ENCODE measurements at places on chromosomes 6 and 20.

GRCh38 chr6:47352194-47352920, 42.7 kb upstream of the TNFRSF21 start:
- no peak for DNase-seq

- DNase-seq: no peak
Observed at GRCh38 chr6:13004601-13005000, 288.0 kb downstream of the PHACTR1 start.

- no peak for DNase-seq
Observed at GRCh38 chr6:35161266-35161665, 20.1 kb upstream of the TCP11 start.

GRCh38 chr6:93574299-93574698, 154.9 kb upstream of the EPHA7 start:
- DNase-seq: no peak

DNA sequence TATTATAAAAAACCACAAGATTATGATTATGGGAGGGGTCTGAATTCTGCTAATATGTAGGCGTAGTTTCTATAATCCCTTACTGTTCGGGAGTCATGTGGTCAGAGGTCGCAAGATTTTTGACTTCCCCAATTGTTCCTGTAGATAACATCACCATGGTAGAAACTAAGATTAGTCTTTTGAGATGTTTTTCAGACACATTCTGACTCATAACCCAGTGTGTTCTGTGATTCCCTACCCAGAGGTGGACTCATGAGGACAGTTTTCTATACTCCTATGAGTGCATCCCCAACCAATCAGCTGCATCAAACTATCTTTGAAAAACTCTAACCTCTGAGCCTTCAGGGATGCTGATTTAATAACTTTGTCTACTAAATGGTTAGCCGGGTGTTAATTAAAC, 175.5 kb downstream of the RFPL4B start:
- DNase-seq: no peak

GRCh38 chr6:163455552-163455951, 41.0 kb downstream of the QKI start:
- no peak for DNase-seq

GRCh38 chr20:15673206-15673605, 900.0 kb downstream of the KIF16B start:
- no peak for DNase-seq

GRCh38 chr6:68732423-68732822, 97.3 kb downstream of the ADGRB3 start:
- no peak for DNase-seq

- DNase-seq: no peak
Observed at GRCh38 chr6:6560909-6561308, 27.6 kb upstream of the LY86 start.

GRCh38 chr20:45792317-45793118, 764 bp downstream of the DNTTIP1 start:
- no peak for DNase-seq

DNA sequence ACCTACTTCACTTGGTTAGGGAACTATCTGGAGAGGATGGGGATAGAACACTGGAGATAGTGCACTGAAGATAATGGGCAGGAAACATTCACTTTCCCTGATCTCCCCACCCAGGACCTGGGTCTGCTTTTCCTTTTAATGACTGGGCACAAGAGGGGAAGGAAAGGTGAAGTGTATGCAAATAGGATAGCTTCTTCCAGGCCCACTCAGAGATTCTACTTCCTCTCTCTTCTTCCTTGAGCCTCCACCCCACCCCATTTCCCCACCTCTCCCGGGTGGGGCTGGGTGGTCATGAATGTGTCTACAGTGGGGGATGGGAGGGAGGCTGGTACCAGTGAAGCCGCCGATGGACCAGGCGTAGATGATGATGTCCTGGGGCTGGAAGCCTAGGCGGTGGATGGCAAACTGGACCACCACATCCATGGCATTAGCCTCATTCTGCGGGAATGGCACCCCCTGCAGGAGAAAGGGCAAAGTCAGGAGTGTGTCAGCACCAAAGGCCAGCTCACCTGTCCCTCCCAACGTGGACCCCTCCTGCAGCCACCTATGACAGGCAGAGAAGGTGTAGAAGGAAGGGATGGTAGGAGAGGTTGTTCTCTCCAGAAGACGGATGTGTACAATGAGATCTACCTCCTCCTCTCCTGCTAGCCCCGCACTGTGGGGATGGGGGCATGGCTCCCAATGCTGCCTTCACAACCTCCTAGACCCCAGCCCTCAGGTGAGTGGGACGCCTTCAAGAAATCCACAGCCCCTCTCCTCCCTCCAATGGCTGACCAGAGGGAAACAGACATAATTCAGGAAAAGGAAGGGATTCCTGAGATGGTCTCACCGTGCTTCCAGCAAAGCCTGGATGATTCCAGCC, 8.6 kb upstream of the LY6G5C start:
- DNase-seq: no peak

Measured in stimulated activated CD8-positive, alpha-beta memory T cell treated with anti-CD3 and anti-CD28 coated beads, Interleukin-4, amount 100 ng/mL, for 48 hours (primary cell).